Suppressor macrophage treated with lipopolysaccharide for 4 hours (primary cell): ENCODE measurements at places on chromosomes 6 and 20.

GRCh38 chr6:170476360-170476759, 76.7 kb downstream of the PSMB1 start:
- DNase-seq, result peak; percentile 79

- DNase-seq, result no peak
Measured at GRCh38 chr6:264626-265025, 27.7 kb upstream of the DUSP22 start.

GRCh38 chr6:114339706-114340105, 3.1 kb downstream of the HS3ST5 start:
- no peak for DNase-seq

DNA sequence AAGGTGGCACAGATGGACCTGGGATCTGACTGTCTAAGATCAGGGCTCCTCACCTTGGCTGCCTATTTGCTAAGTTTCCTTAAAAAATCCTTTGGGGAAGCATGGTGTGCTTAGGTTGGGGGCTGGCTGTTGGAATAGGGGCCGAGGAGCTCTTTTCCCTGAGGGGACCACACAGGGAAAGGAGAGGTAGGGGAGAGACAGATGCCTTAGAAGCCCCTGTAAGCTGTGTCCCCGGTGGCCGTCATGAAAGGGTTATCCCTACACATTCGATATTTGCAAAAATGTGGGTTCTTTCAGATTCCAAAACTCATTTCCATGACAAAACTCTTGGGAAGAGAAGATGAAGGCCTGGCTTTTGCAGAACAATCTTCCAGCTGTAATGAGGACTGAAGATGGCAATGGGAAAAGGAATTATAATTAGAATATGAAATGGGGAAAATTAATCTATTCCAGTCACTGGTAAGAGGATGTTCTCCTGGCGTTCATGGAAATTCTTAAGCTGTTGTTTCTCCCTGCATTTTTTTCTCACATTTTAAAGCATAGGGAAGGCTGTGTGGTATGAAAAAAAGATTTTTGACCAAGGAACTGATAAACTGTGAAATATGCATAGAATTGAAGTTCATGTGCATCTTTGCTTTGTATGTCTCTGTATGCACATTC, 53.8 kb downstream of the TOX2 start:
- DNase-seq, result no peak

GRCh38 chr6:39269961-39270360, 40.7 kb upstream of the KCNK5 start:
- DNase-seq, result no peak

DNA sequence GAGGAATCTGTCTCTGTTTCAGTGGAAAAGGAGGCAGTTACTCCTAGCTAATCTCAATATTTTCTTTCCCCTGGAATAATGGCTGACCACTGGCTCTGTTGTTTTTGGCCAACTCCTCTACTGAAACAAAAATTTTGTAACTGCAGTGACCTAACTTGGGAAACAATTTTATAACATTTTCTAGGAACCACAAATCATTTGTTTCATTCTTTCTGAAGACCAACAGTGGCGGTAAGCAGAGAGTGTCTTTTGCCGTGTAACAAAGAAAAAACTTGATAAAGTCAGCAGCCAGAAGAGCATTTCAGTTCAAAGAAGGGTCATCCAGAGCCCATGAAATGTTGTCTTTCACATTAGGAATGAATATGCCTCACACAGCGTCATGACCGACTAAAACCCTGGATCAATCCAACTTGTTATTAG, 11.8 kb upstream of the BFSP1 start:
- no peak for DNase-seq
